CD8-positive, alpha-beta memory T cell (primary cell): ENCODE measurements at places on chromosomes 3 and 15. TPM values are rescaled to one million over a fixed set of nuclear protein-coding genes. Genes with fewer than 3 reads are reported as not detected.

FGF12 gene
- not detected for total RNA-seq

- no peak for DNase-seq
- H3K4me3 ChIP-seq: no peak overlapping the region
- no peaks in the 10 kb centered on the region for H3K36me3 ChIP-seq
- H3K27ac ChIP-seq: no peak overlapping the region
- peaks cover 12% of the 10 kb centered on the region for H3K4me1 ChIP-seq
- peaks cover 26% of the 10 kb centered on the region for H3K27me3 ChIP-seq
These were observed 4.1 kb downstream of the SV2B start for GRCh38 chr15:91104111-91104510.

- no peak overlapping the region for H3K27ac ChIP-seq
- peaks cover 42% of the 10 kb centered on the region for H3K4me1 ChIP-seq
- no peaks in the 10 kb centered on the region for H3K36me3 ChIP-seq
- no peak for DNase-seq
- H3K27me3 ChIP-seq: no peaks in the 10 kb centered on the region
These were observed 97.4 kb downstream of the SLC9A9 start for GRCh38 chr3:143750841-143751240.

- no peaks in the 10 kb centered on the region for H3K27me3 ChIP-seq
- no peak for DNase-seq
- no peak overlapping the region for H3K27ac ChIP-seq
- H3K36me3 ChIP-seq: no peaks in the 10 kb centered on the region
- H3K4me3 ChIP-seq: no peak overlapping the region
These were observed 5.7 kb upstream of the ARL14 start for GRCh38 chr3:160671231-160671630.

AGBL1 gene
- not detected for total RNA-seq

USP13 gene
- total RNA-seq: 13.8 TPM

DNA sequence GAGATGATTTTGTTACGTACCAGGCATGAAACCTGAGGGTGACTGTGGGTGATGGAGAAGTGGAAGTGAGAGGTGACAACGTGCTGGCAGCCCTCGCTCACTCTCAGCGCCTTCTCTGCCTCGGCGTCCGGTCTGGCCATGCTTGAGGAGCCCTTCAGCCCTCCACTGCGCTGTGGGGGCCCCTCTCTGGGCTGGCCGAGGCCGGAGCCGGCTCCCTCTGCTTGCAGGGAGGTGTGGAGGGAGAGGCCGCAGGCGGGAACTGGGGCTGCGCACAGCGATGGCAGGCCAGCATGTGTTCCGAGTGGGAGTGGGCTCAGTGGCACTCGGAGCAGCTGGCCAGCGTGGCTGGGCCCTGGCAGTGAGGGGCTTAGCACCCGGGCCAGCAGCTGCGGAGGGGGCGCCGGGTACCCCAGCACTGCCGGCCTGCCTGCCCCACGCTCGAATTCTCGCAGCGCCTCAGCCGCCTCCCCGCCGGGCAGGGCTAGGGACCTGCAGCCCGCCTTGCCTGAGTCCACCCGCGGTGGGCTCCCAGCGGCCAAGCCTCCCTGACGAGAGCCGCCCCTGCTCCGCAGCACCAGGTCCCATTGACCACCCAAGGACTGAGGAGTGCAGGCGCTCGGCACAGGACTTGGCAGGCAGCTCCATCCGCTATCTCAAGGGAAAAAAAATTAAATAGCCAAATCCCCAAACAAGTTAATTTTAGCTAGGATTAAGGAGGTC lies 29.7 kb upstream of the MYRIP start:
- no peak overlapping the region for H3K27ac ChIP-seq
- no peaks in the 10 kb centered on the region for H3K4me1 ChIP-seq
- DNase-seq: no peak
- no peaks in the 10 kb centered on the region for H3K36me3 ChIP-seq

DNA sequence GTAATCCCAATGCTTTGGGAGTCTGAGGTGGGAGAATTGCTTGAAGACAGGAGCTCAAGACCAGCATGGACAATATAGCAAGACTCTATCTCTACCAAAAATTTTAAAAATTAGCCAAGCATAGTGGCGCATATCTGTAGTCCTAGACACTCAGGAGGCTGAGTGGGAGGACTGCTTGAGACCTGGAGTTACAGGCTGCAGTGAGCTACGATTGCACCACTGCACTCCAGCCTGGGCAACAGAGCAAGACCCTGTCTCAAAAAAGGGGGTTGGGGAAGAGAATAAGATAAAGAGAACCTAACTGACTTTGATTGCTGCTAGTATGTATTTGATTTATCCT lies 755 bp downstream of the CD200R1 start:
- H3K27ac ChIP-seq: peak overlapping the region; percentile 45
- H3K4me1 ChIP-seq: peaks cover 55% of the 10 kb centered on the region
- H3K4me3 ChIP-seq: peak overlapping the region; percentile 60
- H3K27me3 ChIP-seq: no peaks in the 10 kb centered on the region

SEMA6D gene
- not detected for total RNA-seq

DNA sequence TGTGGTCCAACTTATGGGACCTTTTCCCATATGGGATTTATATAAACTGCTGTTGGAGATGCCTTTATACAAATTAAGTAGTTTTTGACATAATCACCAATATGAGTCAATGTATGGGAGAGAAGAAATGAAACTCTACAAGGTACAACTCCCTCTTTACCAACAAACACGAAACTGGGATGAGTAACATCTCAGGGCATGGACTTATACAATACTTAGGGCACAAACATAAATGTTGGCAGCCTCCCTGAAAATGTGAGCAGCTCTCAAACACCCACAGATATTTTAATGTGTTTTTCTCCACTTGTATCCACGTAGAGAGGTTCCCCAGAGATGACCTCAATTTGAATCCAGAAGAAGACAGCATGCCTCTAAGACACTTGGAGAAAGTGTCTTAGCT lies 161.6 kb downstream of the MAGI1 start:
- no peaks in the 10 kb centered on the region for H3K4me1 ChIP-seq
- no peaks in the 10 kb centered on the region for H3K27me3 ChIP-seq
- H3K36me3 ChIP-seq: no peaks in the 10 kb centered on the region
- DNase-seq: no peak
- no peak overlapping the region for H3K27ac ChIP-seq
- no peak overlapping the region for H3K4me3 ChIP-seq

DNA sequence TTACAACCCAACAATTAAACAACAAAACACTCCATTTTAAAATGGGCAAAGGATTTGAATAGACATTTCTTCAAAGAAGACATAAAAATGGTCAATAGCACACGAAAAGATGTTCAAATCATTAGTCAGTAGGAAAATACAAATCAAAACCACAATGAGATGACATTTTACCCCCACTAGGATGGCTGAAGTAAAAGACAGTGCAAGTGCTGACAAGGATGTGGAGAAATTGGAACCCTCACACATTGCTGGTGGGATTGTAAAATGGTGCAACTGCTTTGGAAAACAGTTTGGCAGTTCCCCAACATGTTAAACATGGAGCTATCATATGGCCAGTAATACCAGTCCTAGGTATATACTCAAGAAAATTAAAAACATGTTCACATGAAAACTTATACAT lies 11.6 kb downstream of the GALNT15 start:
- no peak for DNase-seq
- no peaks in the 10 kb centered on the region for H3K36me3 ChIP-seq
- no peak overlapping the region for H3K27ac ChIP-seq
- no peak overlapping the region for H3K4me3 ChIP-seq

GRCh38 chr3:156685198-156685597 lies 10.8 kb downstream of the TIPARP start:
- H3K27me3 ChIP-seq: no peaks in the 10 kb centered on the region
- no peak overlapping the region for H3K27ac ChIP-seq
- DNase-seq: no peak

DNA sequence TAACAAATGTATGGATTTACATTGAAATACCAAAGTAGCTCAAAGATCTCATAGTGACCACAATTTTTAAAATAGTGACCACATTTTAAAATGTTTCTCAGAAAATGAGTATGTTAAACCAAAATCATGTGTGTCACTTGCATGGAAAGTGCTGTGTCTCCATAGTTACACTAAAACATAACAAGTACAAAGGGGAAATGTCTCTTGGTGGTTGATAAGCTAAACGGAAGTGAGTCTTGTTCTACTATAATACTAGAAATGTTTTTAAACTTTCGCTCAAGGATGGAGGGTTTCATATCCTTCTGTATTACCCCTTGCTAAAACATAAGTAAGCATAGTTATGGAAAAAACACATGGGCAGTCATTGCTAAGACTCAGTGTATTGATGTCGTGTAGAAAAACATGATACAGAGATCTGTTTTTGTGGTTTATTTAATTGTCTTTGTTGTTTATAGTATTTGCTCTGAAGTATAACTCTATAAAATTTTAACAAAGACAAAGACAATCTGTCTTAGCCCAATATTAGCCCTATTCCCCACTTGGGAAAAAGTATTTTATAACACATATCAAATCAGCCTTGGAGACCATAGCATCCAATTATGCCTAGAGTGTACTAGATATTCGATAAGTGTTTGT lies 27.0 kb upstream of the DENND4A start:
- no peaks in the 10 kb centered on the region for H3K36me3 ChIP-seq
- DNase-seq: no peak
- H3K4me1 ChIP-seq: peaks cover 44% of the 10 kb centered on the region

FANCD2 gene
- 56.2 TPM for total RNA-seq

- H3K4me1 ChIP-seq: no peaks in the 10 kb centered on the region
- H3K27ac ChIP-seq: no peak overlapping the region
- peak; percentile 7 for DNase-seq
- H3K4me3 ChIP-seq: no peak overlapping the region
- no peaks in the 10 kb centered on the region for H3K36me3 ChIP-seq
- no peaks in the 10 kb centered on the region for H3K27me3 ChIP-seq
These were observed 31.8 kb upstream of the HES1 start for GRCh38 chr3:194103983-194104751.

DNA sequence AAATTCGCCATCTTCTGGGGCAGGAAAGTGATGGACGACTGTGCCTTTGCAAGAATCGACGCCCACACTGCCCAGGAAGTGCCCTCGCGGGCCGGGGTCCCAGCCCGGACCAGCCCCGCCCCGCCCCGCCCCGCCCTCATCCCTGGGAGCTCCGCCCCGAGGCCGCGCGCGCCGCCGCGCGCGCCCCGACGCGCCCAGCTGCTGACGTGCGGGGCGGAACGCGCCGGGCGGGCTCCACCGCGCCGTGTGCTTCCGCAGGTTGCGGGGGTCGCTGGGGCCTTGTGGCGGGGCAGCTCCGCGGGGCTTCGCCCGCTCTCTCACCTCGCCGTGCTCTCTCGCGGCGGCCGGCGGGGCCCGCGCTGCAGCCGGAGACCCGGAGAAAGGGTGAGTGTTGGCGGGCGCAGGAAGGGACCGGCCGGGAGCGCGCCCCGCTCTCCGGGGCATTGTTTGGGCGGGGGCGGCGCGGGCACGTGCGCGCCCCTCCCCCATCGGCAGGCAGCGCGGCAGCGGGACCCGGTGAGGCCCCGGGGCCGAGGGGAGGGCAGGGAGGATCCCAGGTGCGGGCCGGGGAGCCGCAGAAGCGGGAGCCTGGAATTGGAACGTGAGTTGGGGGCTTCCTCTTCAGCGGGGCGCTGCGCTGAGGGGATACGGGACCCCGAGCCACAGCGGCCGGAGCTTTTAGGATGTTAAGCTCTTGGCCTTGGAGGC lies at the start of gene YEATS2:
YEATS2 (plus strand) TSS at position 188 of the 708 bp plus-strand sequence. CDS start 17,366 bp downstream, outside the sequence.
- H3K27me3 ChIP-seq: no peaks in the 10 kb centered on the region
- peak within 1 kb of the TSS; percentile 85 for H3K4me3 ChIP-seq
- peaks cover 18% of the 10 kb centered on the region for H3K4me1 ChIP-seq
- no peaks in the 10 kb centered on the region for H3K36me3 ChIP-seq
- DNase-seq: peak; percentile 59

DNA sequence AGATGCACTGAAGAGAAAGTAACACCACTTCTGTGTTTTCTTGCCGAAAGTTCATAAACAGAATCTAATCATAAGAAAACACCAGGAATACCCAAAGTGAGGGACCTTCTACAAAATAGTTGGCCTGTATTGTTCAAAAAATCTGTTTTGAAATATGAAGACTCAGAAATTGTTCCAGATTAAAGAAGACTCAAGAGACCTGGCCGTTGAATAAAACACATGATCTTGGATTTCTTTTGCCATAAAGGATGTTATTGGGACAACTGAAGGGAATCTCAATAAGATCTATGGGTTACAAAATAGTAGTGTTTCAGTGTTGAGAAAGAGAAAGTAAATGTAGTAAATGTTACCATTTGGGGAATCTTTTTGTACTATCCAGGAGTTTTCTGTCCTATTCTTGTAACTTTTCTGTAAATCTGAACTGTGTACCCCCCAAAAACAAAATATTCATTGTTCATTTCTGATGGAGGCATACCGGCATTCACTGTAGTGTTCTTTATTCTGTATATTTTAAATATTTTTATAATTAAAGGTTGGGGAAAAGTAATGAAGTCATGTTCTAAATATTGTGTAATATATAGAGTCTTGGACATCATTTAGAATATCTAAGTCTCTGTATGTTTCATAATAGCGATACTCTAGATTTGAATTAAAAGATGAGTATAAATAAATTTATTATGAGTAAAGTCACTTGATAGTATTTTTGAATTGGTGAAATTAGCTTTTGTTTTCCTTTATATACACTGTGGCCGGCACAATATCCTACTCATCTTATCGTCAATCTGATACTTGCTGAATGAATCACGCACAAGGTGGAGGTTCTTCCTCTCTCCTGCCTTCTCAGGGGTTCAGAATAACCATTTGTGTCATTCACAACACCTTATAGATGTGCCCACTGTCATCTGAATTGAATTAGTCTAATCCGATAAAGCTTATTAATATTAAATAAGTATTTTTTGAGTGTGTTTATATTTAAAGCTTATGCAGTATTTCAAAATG lies 66.7 kb downstream of the TRAK1 start:
- DNase-seq: no peak
- no peak overlapping the region for H3K4me3 ChIP-seq
- no peaks in the 10 kb centered on the region for H3K27me3 ChIP-seq
- peaks cover 19% of the 10 kb centered on the region for H3K4me1 ChIP-seq
- H3K27ac ChIP-seq: no peak overlapping the region
- H3K36me3 ChIP-seq: no peaks in the 10 kb centered on the region

- DNase-seq: no peak
- no peak overlapping the region for H3K27ac ChIP-seq
- no peaks in the 10 kb centered on the region for H3K27me3 ChIP-seq
- peaks cover 9% of the 10 kb centered on the region for H3K4me1 ChIP-seq
These were observed 274.8 kb downstream of the BBX start for GRCh38 chr3:107797586-107797985.

DNA sequence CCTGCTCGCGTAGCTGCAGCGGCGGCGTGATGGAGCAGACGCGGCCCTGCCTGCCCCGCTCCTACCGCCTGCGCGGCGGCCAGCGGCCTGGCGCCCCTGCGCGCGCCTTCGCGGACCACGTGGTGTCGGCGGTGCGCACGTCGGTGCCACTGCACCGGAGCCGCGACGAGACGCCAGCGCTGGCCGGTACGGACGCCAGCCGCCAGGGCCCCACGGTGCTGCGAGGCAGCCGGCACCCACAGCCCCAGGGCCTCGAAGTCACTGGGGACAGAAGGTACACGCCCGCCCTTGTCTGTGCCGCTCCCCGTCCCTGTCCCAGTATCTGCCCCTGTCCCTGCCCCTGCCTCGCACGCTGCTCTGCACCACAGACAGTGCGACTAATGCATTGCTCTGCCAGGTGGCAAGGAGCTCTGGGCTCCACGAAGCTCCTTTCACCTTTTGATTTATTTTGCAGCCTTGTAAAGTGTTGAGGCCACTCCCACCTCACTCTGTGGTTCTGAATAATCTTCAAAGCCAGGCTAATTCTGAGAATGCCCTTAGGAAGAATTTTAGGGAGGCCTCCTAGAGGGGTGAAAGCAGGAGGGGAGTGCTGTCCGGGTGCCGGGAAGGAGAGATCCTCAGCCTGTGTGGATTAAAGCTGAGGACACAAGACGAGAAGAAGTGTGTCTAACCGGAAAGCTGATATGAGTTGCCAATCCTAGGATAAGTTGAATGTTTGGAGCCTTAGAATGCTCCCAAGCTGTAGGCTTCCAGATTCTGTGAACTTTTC lies 100.0 kb downstream of the THSD4 start:
- no peaks in the 10 kb centered on the region for H3K36me3 ChIP-seq
- no peak overlapping the region for H3K27ac ChIP-seq
- no peaks in the 10 kb centered on the region for H3K4me1 ChIP-seq
- DNase-seq: no peak
- no peak overlapping the region for H3K4me3 ChIP-seq

TAGLN3 gene
- total RNA-seq: not detected

HCLS1 gene
- 184 TPM for total RNA-seq
